CD4-positive, alpha-beta T cell treated with Interleukin-6 at 100 ng/mL for 8 hours (primary cell): ENCODE measurements at places on chromosomes 1 and 21.

DNA sequence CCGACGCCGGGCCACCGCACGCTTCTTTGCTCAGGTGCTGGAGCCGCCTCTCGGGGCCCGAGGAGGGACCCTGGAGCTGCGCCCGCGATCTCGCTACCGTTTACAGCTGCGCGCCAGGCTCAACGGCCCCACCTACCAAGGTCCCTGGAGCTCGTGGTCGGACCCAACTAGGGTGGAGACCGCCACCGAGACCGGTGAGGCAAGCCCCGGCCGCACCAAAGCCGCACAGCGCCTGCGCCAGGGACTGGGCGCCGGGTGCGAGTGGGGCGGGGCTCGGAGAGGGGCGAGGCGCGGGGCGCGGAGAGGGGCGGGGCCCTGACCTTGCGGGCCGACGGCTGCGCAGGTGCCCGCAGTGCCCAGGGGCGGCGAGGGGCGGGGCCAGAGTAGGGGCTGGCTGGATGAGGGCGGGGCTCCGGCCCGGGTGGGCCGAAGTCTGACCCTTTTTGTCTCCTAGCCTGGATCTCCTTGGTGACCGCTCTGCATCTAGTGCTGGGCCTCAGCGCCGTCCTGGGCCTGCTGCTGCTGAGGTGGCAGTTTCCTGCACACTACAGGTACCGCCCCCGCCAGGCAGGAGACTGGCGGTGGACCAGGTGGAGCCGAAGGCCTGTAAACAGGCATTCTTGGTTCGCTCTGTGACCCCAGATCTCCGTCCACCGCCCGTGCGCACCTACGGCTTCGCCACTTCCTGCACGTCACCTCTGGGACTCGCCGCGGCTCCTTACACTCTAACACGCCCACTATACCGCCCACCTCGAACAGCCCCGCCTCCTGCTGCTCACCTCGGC, 9.8 kb upstream of the CDC20 start:
- peak; percentile 58 for DNase-seq

GRCh38 chr1:115118611-115119010, 29.3 kb upstream of the TSPAN2 start:
- DNase-seq = no peak

DNA sequence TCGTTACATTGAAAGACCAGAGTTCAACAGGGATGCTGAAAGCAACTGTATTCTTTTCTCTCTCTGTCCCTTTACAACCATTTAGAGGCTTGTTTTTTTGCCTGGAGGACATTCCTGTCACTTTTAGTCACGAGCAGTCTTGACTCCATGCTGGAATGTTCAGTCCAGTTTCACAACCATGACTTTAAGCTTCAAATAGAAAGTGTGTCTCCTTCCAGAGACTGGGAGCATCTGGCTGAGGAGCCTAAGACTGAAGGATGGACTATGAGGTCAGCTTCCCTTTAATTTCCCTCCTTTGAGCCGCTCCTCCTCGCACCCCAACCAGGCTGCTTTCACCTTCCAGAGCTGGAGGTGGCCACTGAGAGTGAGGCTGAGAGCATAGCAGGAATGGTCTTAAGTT, 10.5 kb upstream of the RYR2 start:
- no peak for DNase-seq

DNA sequence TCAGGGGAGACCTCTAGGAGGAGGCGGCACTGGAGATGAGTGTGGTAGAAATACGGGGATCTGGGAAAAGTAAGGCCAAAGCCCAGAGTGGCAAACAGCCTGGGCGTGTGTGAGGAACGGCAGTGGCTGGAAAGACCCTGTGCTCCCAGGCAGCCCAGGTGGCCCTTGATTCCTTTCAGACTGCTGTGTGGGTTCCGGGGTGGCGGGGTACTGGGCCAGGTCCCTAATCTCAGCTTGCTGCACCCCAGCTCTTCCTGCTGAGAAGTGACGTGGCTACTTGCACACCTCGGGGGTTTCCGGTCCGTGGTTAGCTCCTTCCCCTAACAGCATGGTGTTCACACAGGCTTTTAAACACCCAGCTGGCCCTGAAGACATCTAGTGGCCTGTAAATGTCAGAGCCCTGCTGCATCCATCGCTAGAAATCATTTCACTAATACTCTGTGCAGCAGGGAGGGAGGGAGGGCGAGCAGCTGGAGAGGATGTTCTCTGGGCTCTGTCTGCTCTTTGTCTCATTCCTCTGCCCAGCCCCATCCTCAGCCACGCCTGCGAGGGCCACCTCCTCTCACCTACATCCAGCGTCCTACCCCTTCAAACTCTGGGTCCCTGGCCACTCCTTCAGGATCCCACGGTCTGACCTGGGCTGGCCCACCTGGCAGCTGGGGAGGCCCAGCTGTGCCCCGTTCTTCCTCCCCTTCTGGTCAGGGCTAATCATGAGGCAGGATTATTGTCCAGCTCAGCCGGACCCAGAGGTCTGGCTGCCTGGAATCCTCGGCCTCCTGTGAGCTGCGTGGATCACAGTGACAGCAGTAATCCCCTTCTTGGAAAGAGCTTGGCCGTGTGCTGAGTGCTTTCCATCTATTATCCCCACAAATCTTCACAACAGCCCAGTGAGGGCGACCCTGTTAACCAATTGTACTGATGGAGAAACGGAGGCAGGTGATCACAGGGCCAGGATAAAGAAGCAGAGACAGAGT, 7.2 kb downstream of the ZDHHC18 start:
- DNase-seq = peak; percentile 94
